Activated CD8-positive, alpha-beta memory T cell treated with anti-CD3 and anti-CD28 coated beads for 1 hour (primary cell): ENCODE measurements at places on chromosomes 3 and 15.

GRCh38 chr15:92384381-92384780 lies 9.3 kb upstream of the ST8SIA2 start:
- no peak for DNase-seq

GRCh38 chr3:150407808-150408220 lies 284 bp upstream of the TSC22D2 start:
- no peak for DNase-seq

- no peak for DNase-seq
Observed at GRCh38 chr3:24351779-24352469, 142.7 kb downstream of the THRB start.

DNA sequence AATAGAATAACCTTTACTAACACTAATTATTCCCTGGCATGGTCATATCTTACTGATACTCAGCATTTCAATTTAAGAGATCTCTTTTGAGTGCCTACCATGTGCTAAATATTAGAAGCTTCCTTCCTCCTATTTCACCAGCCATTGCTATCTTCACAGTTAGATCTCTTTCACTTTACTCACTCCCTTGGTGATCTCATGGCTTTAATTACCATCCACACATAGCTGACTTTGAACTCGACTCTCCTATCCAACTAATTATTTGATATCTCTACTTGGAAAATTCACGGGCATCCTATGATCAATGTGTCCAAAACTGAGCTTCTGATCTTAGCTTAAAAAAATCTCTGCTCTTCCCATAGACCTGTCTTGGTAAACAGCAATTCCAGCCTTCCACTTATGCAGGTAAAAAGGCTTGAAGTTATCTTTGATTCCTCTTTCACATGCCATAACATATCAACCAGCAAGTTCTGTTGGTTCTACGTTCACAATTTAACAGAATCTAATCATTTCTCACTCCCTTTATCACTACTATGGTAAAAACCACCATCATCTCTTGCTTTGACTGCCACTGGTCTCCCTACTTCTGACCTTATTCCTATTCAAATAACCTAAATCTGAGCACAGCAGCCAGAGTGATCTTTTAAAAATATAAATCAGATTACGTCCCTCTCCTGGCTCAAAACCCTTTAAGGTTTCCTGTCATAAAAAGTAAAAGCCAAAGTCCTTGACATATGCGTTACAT lies 41.8 kb downstream of the HLTF start:
- no peak for DNase-seq

- no peak for DNase-seq
Observed at GRCh38 chr3:58260261-58260731, 22.7 kb downstream of the ABHD6 start.

DNA sequence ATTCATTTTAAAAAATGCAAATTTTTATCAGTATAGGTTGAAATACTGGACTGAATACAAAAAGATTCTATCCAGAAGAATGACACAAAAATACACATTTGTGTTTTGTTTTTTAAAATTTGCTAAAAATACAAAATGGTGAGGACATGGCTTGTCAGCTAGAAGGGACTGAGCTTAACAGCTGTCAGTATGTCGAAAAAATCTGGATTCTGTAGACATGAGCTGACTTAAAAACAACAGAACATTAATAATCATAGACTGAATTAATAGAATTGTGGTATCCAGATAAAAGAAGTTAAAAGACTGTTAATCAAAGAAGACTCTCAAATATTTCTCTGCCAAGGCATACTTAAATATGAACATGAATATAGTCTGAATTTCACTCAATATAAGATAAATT lies 244.9 kb upstream of the CBLB start:
- no peak for DNase-seq
